ENCODE measurements at places on chromosomes 2 and 18. TPM values are rescaled to one million over a fixed set of nuclear protein-coding genes. Genes with fewer than 3 reads are reported as not detected.

DNA sequence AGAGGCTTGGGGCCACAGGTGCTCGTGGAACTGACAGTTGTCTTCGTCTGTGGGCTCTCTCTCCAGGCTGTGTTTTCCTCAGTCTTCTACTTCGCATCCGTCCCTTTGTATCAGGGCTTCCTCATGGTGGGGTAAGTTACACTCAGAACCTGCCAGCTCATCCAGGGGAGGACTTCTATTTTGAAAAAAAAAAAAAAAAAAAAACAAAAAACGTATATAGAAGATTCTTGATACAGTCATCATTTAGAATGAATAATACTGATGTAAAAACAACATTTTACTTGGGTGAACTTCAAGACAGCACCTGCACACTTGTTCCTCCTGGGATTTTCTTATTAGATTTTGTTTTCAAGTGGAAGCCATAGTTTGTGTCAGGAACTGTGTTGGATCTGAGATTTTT is 47.7 kb upstream of the NFATC1 start:
- no peak for DNase-seq

Gene PRADC1
- 18.8 TPM for polyA plus RNA-seq

Gene GRP
- polyA plus RNA-seq, result 3.4 TPM

DNA sequence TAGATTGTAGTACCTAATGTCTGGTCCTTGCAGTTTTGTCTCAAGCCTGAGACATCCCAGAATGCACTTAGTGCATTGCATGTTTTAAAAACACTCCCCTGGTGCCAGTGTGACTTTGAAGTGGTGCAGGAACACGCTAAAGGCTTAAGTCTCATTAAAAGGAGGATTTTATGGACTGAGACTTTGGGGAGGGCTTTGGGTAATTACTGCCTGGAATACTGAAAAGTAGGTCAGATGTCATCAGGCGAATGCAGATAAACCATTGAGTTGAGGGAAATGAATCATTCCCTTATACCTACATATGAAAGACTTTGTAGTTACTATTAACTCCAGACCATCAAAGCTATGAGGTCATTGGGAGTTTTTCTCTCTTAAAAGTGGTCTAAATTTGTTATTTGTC is 3.0 kb upstream of the OSBPL1A start:
- no peak for DNase-seq

DNA sequence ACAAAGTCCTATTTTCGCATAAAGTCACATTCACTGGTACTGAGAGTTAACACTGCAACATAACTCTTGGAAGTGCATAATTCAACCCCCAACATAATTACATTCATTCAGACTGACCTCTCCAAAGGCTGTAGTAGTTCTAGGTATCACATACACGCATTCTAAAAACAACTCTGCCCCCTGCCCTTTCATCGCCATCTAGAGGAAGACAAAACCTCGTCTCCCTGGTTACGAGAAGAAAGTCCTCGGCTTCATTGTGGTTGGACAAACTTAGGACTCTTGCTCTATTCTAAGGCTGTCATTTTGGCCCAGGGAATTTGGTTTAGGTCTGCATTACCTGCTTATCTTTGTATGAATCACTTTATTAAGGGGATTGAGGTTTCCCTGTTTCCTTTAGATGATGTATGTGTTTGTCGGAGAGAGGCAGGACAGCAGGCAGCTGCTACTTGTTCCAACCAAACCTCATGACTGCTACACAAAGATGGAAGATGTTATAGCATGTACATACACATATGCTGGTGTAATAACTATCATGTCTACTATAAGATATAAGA is 215.4 kb upstream of the NRXN1 start:
- DNase-seq, result no peak

DNA sequence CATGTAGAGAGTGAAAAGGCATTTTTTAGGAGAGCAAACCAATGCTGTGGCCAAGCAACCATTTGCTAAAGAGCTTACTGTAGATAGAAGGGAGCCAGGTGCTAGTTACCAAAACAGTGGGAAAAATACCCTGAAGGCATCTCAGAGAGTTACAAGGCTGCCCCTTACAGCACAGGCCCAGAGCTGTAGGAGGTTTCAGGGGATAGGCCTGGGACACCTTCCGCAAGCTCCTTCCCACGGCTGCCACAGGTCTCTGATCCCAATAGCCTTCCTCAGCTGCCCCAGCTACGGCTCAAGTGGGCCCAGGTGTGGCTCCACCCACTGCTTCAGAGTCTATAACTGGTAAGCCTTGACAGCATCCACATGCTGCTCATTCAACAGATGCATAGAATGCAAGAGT is 18.2 kb upstream of the PPM1B start:
- DNase-seq, result no peak

Gene L3MBTL4
- polyA plus RNA-seq, result 3.5 TPM

DNA sequence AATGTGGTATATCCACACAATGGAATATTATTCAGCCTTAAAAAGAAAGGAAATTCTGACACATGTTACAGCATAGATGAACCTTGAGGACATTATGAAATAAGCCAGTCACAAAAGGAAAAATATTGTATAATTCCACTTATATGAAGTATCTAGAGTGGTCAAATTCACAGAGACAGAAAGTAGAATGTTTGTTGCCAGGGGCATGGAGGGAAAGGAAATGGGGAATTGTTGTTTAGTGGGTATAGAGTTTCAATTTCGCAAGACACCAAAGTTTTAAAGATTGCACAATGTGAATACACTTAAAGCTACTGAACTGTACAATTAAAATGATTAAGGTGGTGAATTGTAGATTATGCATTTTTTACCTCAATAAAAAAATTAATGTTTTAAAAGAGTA is 92.9 kb downstream of the TXNL1 start:
- no peak for DNase-seq

Gene KYNU
- polyA plus RNA-seq, result 6.4 TPM

Measured in lung (tissue), 17 donors.